ENCODE measurements at places on chromosomes 12 and 14. TPM values are rescaled to one million over a fixed set of nuclear protein-coding genes. Genes with fewer than 3 reads are reported as not detected.

- DNase-seq: no peak
- no peak overlapping the region for H3K27ac ChIP-seq
- H3K4me1 ChIP-seq: no peaks in the 10 kb centered on the region
- H3K4me3 ChIP-seq: no peak overlapping the region
- no peaks in the 10 kb centered on the region for H3K27me3 ChIP-seq
These were observed 1276.6 kb upstream of the FLRT2 start for GRCh38 chr14:84253326-84253725.

GRCh38 chr12:40055228-40055579 lies 50.7 kb downstream of the SLC2A13 start:
- H3K36me3 ChIP-seq: no peaks in the 10 kb centered on the region
- no peaks in the 10 kb centered on the region for H3K27me3 ChIP-seq
- no peak overlapping the region for H3K27ac ChIP-seq
- H3K4me1 ChIP-seq: no peaks in the 10 kb centered on the region
- no peak overlapping the region for H3K4me3 ChIP-seq
- no peak for DNase-seq

DNA sequence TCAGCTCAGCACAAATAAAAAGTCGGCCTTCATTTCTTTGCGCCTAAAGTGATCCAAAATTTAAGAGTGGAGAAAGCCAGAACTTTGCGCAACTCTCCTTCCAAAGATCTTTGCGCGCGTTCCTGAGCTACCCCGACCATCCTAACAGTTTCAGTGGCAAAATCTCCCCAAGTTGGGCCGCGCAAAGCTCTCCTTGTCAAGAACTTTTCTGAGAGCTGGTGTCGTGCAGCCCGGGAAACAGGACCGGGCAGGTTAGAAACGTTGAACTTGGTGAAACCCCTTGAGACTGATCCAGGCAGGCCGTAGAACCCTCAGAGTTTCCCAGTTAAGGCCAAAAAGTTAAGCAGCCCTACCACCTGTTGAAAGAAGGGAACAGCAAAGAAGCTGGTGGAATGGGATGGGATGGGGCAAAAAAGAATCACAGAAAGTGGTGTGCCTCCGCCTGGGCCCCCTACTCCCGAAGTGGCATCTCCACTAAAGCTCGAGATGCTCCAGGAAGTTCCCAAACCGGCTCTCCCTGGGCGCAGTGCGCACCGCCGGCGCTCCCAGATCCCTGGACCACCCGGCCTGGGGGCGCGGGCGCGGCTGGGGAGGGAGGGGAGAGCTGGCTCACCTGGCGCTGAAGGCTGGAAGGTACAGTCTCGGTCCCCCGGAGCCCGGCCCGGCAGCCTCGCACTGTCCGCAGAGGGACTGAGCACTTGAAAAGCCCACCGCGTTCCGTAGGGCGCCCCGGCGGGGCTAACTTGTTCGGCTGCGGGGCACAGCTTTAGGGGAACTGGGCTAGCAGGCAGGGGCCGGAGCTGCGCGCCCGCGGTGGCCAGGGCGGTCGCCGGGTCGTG lies 768 bp downstream of the DBX2 start:
- peaks cover 3% of the 10 kb centered on the region for H3K4me1 ChIP-seq
- H3K36me3 ChIP-seq: no peaks in the 10 kb centered on the region
- peaks cover 53% of the 10 kb centered on the region for H3K27me3 ChIP-seq
- DNase-seq: no peak

DNA sequence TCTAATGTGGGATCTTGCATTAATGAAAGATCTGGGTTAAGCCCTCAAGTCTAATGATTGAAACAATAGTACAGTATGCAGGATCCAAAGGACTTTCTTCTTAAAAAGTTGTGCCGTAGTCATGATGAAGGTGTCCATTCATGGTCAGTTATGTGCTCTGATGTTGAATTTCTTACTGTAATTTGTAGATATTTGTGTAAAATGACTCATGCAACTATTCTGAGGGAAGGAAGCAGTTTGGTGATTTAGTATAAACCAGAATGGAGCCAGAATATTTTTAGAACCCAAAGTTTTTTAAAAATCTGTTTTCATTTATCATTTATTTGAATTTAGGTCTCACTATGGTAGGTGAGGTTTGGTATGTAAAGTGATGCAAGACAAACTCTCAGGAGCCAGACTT lies 151.2 kb downstream of the AKAP6 start:
- no peaks in the 10 kb centered on the region for H3K27me3 ChIP-seq
- no peaks in the 10 kb centered on the region for H3K36me3 ChIP-seq
- H3K4me3 ChIP-seq: no peak overlapping the region

DNA sequence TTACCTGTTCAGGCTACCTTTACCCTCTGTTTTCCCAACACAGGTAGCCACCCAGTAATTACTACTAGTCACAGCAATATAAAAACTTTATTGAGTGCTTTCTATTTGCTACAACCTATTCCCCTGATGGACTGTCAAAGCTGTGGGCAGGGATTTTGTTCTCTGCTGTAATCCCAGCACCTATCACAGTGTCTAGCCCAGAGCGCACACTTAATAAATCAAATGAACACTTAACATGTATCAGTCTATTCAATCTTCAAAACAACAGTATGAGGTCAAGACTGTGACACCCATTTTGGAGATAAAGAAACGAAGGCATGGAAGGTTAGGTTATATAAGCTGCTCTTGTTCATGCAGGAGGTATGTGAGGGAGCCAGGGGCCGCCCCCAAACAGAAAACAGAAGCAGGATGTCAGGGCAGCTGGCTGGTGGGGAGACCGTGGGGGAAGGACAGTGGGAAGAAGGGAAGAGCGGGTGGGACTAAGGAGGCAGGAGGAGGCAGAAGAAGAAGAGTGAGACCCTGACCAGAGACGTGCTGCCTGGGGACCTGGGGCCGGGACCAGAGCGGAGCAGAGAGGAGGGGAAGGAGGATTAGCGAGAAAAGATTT lies 1.7 kb downstream of the TNFRSF1A start:
- no peak overlapping the region for H3K27ac ChIP-seq
- H3K27me3 ChIP-seq: no peaks in the 10 kb centered on the region
- peaks cover 39% of the 10 kb centered on the region for H3K4me1 ChIP-seq
- no peak overlapping the region for H3K4me3 ChIP-seq
- H3K36me3 ChIP-seq: peaks cover 13% of the 10 kb centered on the region
- DNase-seq: peak; percentile 59

GRCh38 chr14:61466249-61466904 lies 145.0 kb downstream of the PRKCH start:
- H3K36me3 ChIP-seq: peaks cover 77% of the 10 kb centered on the region
- H3K4me3 ChIP-seq: no peak overlapping the region
- no peaks in the 10 kb centered on the region for H3K27me3 ChIP-seq

DNA sequence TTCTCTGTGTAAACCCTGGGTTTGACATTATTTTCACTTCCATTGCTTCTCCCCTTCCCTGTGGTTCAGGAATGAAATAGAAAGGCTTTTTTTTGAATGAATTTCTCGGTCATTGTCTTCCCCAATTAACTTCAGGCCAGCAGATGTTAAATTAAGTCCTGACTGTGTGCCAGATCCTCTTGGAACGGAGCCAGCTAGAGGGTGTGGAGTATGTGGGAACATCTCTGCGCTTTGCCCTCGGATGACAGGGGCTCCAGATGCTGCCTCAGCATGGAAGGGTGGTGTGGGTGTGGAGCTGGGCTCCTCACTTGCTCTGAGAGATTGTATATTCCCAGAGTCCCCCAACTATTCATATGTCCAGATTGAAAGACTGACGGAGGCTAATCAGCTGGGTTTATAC lies 13.1 kb downstream of the KRT85 start:
- DNase-seq: no peak
- no peaks in the 10 kb centered on the region for H3K36me3 ChIP-seq
- peaks cover 33% of the 10 kb centered on the region for H3K4me1 ChIP-seq
- no peaks in the 10 kb centered on the region for H3K27me3 ChIP-seq
- H3K27ac ChIP-seq: no peak overlapping the region
- no peak overlapping the region for H3K4me3 ChIP-seq

DNA sequence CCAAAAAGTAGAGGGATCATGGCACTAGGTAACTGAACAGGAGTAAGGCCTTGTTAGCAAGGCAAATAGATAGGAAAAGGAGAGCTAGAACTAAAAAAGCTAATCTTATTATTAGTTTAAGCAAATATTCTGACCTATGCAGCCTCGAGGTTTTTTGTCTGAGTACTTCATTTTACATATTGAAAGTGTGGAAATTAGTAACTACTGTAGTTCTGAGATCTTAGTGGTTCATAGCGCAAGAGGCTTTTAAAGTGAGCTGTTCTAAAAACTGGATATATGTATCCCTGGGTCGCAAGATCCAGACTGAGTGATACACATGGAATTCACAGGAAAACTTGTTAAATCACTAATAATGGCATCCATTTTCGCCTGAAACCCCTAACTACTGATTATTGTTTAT lies 411.0 kb upstream of the SOX5 start:
- no peak overlapping the region for H3K27ac ChIP-seq
- no peak for DNase-seq
- H3K4me1 ChIP-seq: no peaks in the 10 kb centered on the region

GRCh38 chr12:57888409-57889157 lies 42.1 kb upstream of the CTDSP2 start:
- H3K4me3 ChIP-seq: no peak overlapping the region
- H3K4me1 ChIP-seq: peaks cover 9% of the 10 kb centered on the region
- H3K36me3 ChIP-seq: no peaks in the 10 kb centered on the region
- peaks cover 1% of the 10 kb centered on the region for H3K27me3 ChIP-seq
- DNase-seq: peak; percentile 59

AMN gene
- total RNA-seq: 1.0 TPM

- DNase-seq: no peak
- H3K27ac ChIP-seq: no peak overlapping the region
- no peaks in the 10 kb centered on the region for H3K4me1 ChIP-seq
- no peaks in the 10 kb centered on the region for H3K27me3 ChIP-seq
- no peak overlapping the region for H3K4me3 ChIP-seq
These were observed 48.7 kb downstream of the MIPOL1 start for GRCh38 chr14:37246427-37246829.

DNA sequence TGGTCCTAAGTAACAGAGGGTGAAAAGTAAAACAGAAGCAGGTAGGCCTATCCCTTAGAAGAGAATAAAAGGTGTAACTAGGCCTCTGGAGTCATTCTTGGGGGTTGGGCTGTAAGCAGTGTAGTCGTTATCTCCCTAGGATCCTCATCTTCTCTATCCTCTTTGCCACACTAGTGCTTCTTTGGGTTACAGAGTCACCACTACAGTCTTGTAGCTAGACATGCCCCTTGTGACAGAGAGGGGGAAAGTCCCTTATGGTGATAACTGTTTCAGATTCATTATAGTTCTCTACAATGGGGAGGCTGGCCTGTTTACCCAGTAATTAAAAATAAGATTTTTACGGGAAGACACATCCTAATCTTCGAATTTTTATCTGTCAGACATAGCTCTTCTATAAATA lies 16.4 kb upstream of the SRP54 start:
- no peak overlapping the region for H3K4me3 ChIP-seq
- peaks cover 21% of the 10 kb centered on the region for H3K4me1 ChIP-seq
- H3K36me3 ChIP-seq: peaks cover 30% of the 10 kb centered on the region
- peak overlapping the region; percentile 73 for H3K27ac ChIP-seq
- H3K27me3 ChIP-seq: no peaks in the 10 kb centered on the region
- DNase-seq: peak; percentile 18

DNA sequence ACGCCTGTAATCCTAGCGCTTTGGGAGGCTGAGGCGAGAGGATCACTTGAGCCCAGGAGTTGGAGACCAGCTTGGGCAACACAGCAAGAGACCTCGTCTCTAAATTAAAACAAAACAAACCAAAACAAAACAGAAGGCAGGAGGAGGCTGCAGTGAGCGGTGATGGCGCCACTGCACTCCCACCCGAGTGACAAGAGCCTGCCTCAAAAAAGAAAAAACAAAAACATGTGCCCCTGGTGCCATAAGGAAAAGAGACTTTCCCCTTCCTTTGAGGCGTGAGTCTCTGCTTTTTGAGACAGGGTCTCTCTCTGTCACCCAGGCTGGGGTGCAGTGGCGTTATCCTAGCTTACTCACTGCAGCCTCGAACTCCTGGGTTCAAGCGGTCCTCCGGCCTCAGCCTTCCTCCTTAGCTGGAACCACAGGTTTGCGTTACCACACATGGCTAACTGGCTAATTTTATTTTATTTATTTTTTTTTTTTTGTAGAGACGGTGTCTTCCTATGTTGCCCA lies 9.0 kb upstream of the EAPP start:
- H3K36me3 ChIP-seq: no peaks in the 10 kb centered on the region
- DNase-seq: no peak
- H3K4me3 ChIP-seq: no peak overlapping the region
- peaks cover 11% of the 10 kb centered on the region for H3K4me1 ChIP-seq
- H3K27me3 ChIP-seq: no peaks in the 10 kb centered on the region

DNA sequence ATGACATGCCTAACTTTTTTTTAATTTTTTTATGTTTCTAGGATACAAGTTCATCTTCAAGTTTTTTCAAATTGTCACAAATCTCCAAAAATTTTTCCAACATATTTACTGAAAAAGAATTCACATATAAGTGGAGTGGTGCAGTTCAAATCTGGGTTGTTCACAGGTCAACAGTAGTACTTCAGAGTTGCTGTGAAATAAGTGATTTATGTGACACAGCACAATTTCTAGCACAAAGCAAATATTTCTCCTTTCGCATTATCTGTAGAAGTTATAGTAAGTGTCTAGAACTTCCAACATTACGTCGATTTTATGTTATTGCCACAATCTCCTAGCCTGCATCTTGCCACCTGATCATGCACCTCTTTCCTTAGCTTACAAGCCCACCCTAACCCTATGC lies 9.7 kb upstream of the KRT2 start:
- H3K4me3 ChIP-seq: no peak overlapping the region
- no peaks in the 10 kb centered on the region for H3K36me3 ChIP-seq
- H3K27me3 ChIP-seq: no peaks in the 10 kb centered on the region
- H3K4me1 ChIP-seq: peaks cover 5% of the 10 kb centered on the region
- no peak for DNase-seq
- no peak overlapping the region for H3K27ac ChIP-seq

DNA sequence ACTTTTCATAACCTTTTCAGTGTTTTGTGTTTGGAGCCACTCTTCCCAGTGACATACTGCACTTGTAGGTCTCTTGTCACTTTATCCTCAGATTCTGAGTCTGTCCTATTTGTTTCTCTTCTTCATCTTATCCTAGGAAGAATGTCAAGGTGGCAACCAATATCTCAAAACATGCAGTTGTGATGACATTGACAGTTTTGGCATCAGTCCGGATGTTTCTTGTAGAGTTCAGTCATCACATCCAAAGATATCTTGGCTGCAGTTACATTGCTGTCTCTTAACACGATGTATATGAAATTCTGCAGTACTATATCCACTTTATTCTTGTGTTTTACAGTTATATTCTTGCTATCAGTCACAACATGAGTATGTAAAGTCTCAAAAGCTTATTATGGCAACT lies 6.4 kb downstream of the ADIPOR2 start:
- no peaks in the 10 kb centered on the region for H3K27me3 ChIP-seq
- H3K27ac ChIP-seq: no peak overlapping the region
- H3K4me3 ChIP-seq: no peak overlapping the region
- peaks cover 39% of the 10 kb centered on the region for H3K36me3 ChIP-seq

- DNase-seq: no peak
- peaks cover 7% of the 10 kb centered on the region for H3K27me3 ChIP-seq
These were observed 22.3 kb downstream of the FZD10 start for GRCh38 chr12:130184404-130185090.

PRH2 gene
- not detected for total RNA-seq

Measured in activated CD8-positive, alpha-beta T cell treated with anti-CD3 and anti-CD28 coated beads for 36 hours (primary cell).